ENCODE measurements at places on chromosomes 7 and 10. TPM values are rescaled to one million over a fixed set of nuclear protein-coding genes. Genes with fewer than 3 reads are reported as not detected.

The PPP1R3C gene
- total RNA-seq: 10.8 TPM

The RBM20 gene
- 1.0 TPM for total RNA-seq

DNA sequence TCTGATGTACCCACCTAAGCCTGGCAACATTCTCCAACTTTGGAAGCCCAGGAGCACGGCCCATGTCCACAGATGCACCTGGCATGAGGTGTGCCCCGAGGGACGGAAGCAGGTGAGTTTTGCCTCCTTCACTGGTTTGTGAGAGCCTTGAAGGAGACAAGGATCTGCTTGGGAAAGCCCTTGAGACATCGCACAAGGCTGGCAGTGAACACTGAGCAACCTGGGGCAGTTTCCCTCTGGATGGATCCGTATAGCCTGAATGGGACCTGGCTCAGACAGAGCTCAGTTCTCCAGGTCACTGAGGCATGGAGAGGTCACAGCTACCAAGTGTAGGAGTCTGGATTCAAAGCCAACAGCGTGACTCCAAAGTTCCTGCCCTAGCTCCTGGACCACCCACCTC is 8.8 kb upstream of the NUPR2 start:
- no peaks in the 10 kb centered on the region for H3K4me1 ChIP-seq
- no peak for DNase-seq
- H3K27ac ChIP-seq: no peak overlapping the region
- H3K27me3 ChIP-seq: no peaks in the 10 kb centered on the region
- H3K4me3 ChIP-seq: no peak overlapping the region

The TMEM270 gene
- total RNA-seq: not detected
